ENCODE measurements at places on chromosomes 12 and 14. TPM values are rescaled to one million over a fixed set of nuclear protein-coding genes. Genes with fewer than 3 reads are reported as not detected.

Gene CGRRF1
- total RNA-seq: 6.7 TPM

Gene SMIM41
- 0.39 TPM for total RNA-seq

Gene HOXC6
- total RNA-seq: 1.2 TPM

Gene FGF6
- total RNA-seq: not detected

Gene AQP6
- not detected for total RNA-seq

Gene POMT2
- 17.7 TPM for total RNA-seq

Gene PPP1R1A
- not detected for total RNA-seq
